NCI-H774 (cell line): ENCODE measurements at places on chromosomes 1 and 21.

GRCh38 chr1:101451888-101452287, 215.1 kb downstream of the S1PR1 start:
- no peak for DNase-seq

GRCh38 chr1:229786974-229787610, 161.0 kb downstream of the URB2 start:
- no peak for DNase-seq

- no peak for DNase-seq
Observed at GRCh38 chr21:42775123-42775522, 104.2 kb downstream of the WDR4 start.

DNA sequence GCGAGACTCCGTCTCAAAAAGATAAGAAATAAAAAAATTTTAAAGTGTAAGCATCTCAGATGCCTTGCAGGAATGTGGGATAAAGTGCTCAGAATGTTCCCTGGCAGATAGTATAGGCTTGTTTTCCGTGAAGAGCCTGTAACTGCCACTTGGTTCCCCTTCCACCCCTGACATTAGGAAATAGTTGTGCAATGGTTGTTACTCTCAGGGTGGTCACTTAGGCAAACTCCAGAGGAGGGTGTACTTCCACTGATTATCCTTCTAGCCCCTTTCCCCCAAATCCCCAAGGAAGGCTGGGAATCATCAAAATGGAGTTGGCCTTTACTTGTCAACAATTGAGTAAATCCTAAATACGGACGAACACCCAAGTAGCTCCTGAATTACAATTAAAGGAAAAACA, 10.4 kb downstream of the RPL11 start:
- DNase-seq: no peak

- no peak for DNase-seq
Observed at GRCh38 chr1:57826535-57826934, 402.7 kb upstream of the DAB1 start.
